Activated CD4-positive, CD25-positive, alpha-beta regulatory T cell treated with anti-CD3 and anti-CD28 coated beads, Interleukin-2, amount 50 U/mL, for 24 hours (primary cell): ENCODE measurements at places on chromosomes 5 and 9.

GRCh38 chr9:121672213-121672612 lies 20.8 kb downstream of the DAB2IP start:
- no peak for ATAC-seq

DNA sequence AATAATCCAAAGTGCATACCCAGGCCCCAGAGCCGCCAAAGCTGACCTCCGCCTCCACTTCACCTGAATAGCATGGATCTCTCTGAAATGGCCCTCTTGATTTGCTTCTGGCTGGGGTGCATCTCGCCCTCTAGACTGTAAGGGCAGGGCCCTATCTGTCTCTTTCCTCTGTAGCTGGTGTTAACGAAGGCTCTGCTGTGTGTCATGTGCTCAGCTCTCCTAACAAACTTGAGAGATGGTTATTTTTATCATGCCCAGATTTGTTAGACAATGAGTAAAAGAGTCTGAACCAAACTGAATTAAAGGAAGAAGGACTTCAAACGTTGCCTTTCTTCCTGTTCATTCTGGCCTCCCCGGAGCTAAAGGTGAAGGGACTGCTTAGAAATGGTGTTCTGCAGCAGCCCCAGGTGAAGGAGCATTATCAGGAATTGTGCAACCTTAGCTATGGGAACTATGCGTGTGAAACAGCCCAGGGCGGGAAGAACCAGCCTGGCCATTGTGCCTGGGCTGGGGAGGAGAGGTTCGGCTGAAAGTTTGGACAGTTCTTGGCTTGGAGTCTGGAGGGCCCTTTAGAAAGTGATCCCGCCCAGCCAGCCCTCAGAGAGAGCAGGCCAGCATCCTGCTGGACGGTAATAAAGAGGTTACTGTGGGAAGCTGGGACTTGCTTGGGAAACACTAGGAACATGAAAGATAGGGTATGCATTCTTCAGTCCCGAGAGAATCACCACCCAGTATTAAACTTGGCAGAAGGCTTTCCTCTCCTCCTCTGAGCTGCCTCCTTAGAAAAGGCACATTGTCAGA lies 73.5 kb downstream of the WWC1 start:
- no peak for ATAC-seq

DNA sequence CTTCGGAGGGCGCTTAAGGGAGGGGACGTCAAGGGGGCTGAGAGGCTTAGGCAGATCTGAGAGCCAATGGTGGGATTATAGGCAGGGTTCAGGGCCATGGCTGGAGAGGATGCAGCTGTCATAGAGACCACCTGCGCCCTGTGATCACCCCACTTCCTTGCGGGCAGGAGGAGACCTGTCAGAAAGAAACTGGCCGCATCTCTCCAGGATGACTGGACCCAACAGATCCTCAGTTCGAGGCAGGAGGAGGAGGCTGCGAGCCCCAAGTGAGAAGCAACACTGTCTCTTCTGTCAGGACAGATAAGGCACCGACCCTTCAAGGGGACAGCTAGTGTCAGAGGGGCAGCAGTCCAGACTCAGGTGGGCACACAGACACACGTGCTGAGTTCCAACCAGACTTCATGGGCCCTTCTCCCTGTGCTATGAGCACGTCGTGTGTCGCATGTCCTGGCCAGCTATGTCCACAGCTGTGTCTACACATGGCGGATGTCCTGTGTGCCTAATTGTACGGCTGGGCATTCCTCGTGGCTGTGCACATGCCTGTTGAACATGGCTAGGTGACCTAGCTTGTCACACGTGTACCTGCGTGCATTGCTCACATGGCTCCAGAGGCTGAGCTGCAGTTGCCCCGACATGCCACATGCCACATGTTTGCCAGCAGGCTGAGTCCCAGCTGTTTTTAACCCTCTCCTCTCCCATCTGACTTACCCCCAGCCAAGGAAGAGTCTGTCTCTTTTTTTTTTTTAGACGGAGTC lies 583 bp upstream of the AQP3 start:
- no peak for ATAC-seq

DNA sequence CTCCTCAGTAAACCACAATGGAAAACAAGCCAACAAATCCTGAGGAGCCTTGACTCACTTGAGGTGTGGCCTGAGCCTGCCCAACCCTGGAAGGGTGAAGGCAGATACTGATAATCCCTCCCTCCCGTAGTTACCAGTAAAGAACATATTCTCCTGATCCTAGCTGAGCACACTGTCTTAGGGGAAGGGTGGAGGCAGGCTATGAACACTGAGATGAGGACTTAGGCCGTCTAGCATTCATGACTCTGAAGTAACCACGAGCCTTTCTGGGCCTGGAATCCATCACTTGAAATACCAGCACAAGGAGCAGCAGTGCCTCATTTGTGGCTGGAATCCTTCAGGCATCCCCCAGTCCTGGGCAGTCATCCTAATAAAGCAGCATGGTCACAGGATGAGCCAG lies 124.5 kb upstream of the PRLR start:
- ATAC-seq, result no peak

- no peak for ATAC-seq
Observed at GRCh38 chr5:15799014-15799413, 299.0 kb downstream of the FBXL7 start.

GRCh38 chr5:151659001-151659754 lies 27.5 kb downstream of the SPARC start:
- peak; percentile 85 for ATAC-seq

DNA sequence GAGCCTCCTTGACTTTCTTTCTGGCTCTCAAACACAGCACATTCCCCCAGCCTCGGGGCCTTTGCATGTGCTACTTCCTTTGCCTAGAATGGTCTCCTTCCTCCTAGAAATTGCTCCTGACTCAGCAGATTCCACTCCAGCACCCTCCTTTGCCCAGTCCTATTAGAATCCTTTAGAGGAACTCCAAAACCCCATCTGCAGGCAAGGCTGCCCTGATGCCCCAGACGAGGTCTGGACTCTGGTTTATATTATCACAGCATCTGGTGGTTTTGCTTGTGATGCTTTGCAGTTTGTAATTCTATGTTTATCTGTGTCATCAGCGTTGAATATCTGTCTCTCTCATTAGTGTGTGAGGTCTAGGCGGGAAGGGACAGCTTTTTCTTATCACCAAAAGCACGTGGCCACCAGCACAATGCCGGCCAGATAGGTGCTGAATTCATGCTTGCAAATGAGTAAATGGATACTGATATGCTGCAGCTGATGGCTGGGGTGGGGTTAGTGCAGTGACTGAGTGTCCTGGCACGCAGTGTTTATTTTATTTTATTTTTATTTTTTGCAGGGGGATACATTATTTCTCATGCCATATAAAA lies 30.0 kb upstream of the ANKH start:
- ATAC-seq, result no peak
